Activated T-helper 1 cell treated with anti-CD3 and anti-CD28 coated beads, Interleukin-2, amount 50 U/mL, for 16 hours (primary cell): ENCODE measurements at places on chromosomes 7 and 10.

DNA sequence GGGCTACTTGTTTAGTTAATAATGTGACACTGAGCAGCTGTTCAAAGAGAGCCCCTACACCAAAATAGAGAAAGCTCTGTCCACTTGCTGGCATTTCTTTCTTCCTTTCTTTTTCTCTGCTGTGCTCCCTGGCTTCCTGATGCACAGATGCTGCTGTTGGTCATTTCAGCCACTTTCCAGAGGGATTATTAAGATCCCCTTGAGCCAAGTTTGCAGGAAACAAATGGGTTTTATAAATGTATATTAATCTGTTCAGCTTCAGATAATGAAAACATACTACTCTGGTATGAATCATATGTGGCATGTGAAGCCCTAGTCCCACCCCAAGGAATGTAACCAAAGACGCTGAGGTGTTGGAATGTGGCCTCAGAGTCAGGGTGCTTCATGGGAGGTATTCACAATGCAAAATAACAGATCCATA, 638.2 kb upstream of the FZD8 start:
- DNase-seq = no peak

GRCh38 chr10:128274938-128275337, 148.7 kb upstream of the MKI67 start:
- DNase-seq = no peak

DNA sequence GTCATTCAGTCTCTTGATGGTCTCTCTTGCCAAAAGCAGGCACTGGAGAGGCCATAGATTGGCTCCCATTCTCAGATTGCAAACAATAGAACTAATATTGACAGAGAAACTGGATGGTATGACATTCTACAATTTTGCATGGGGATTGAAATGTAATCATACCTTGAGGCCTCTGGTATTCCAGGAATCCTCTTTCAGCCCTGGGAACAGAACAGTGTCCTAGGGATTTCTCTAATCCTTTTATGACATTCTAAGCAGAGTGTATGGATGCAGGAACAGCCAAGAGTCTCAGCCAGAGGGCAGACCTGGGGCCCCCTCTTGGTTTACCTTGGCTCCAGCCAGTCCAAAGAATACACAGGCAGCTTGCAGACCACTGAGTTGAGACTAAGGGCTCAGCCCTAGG, 206.4 kb downstream of the KCNMA1 start:
- DNase-seq = no peak

- no peak for DNase-seq
These were observed 2.1 kb downstream of the SHH start for GRCh38 chr7:155809947-155810769.

- DNase-seq = no peak
These were observed 51.1 kb downstream of the SHH start for GRCh38 chr7:155761162-155761561.

DNA sequence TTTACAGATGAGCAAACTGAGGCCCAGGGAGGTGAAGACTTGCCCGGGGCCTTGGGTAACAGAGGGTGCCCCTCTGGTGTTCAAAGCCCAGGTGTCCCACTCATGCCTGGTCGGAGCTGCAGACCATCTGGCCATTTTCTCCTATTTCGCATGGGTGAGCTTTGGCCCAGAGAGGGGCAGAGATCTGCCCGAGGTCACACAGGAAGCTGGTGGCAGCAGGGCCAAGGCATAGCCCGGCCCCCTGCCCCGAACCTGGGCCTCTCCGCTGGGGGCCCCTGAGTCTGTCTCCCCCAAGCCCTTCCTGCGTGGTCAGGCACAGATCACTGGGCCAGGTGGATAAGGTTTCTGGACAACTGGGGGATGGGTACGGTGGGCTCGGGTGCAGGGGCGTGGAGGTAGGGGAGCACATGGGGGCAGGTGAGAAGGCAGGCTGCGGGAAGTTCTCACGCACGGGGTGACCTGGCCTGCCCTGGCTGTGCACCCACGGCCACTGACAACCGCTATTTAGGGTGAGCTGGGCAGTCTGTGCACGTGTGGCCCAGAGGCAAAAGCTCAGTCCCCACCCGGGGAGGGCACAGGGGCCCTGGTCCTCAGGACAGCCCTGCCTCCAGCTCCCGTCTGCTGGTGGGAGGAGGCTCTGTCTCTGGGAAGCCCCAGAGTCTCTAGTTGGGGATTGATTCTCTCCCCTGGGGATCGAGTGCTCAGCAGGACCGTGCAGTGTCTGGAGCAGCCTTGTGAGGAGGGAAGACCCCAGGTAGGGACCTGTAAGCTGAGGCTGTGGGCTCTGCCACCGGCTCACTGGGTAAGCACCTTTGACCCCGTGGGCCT, 68.6 kb downstream of the UNCX start:
- no peak for DNase-seq

- DNase-seq = no peak
These were observed 564.4 kb downstream of the DNAJB6 start for GRCh38 chr7:157901166-157901565.

GRCh38 chr7:133364959-133365690, 112.2 kb downstream of the EXOC4 start:
- no peak for DNase-seq

DNA sequence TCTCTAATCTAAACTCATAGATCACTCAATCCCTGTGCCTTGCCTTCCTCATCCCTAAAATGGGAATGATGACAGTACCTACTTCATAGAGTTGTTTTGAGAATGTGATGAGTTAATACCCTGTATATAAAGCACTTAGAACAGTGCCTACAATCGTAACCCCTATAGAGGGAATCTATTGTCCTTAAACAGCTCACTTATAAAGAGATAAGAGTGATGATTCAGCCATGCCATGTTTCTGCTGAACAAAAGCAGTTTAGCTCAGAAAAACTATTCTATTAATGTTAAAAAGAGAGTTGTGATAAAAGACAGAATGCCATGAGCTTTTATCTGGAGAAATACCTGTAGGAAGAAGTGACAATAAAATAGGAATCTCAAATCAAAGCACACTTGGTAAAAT, 63.6 kb downstream of the CUBN start:
- no peak for DNase-seq

DNA sequence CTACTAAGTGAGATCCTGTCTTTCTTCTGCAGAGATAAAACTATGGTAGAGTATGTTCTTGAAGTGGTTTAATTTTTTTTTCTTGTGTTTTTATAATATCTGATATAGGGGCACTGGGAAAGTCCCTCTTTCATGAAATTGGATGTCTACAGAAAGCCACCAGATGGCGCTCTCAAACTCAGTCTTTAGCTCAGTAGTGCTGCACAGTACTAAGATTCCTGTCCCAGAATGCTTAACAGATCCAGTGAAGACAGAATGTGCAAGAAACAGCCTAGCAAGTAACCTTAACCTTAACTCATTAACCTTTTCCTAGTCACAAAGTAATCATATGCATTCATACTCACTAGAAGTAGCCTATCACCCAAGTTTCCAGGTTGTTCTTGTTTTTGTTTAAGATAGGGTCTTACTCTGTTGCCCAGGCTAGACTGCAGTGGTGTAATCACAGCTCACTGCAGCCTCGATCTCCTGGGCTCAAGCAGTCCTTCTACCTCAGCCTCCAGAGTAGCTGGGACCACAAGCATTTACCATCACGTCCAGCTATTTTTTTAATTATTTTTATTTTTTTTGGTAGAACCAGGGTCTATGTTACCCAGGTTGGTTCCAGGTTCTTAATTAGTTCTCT, 56.7 kb downstream of the IDE start:
- DNase-seq = peak; percentile 37

DNA sequence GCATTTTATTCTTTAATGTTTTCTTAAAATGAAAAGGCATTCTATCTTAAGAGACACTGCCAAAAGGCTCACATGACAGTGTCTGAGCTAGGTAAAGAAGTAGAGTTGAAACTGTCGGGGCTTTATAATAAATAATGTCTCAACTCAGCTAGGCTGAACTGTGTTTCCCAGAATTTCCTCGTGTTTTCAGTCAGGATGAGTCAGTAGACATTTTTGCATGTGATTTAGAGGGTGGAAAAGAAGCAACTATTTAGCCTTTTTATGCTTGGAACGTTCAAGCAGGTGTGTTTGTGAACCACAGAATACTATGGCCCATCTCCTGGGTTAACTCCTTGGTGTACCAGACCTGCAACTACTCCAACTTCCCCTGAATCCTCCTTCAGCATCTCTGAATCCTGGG, 23.4 kb upstream of the LIPA start:
- DNase-seq = no peak

DNA sequence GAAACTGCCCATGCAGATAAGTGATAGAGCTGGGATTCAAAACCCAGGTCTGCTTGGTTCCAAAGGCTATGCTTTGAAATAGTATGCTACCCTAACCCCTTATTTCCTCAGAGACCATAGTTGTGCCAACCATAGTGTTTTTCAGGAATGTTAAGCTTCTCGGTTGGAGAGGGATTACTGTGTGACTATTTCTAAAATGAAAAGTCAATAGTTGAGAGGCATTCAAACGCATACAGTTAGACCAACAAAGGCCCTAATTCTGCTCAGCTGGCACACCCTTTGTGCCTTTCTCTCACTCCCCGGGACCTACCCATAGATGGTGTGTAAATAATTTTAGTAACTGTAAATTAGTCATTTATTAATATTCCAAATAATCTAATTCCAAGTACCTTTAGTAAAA, 64.6 kb upstream of the RNF148 start:
- DNase-seq = no peak

DNA sequence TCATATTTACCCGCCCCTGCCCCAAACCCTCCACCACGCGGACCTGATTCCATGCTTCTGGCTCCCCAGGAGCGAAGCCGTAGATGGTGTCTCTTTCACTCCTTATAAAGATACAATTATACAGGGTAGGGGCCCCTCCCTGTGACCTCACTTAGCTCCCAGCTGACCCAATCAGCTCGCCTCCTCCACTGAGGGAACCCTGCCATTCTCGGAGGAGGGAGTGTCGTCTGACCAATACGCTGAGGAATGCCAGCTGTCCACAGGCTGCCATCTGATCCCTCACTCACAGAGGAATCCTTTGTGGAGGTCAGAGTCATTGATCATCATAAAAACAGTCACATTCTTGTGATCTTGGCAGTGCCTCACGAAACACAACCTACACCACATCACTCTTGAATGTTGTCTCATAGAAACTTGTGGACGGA, 67.5 kb upstream of the INSIG1 start:
- no peak for DNase-seq

- DNase-seq = no peak
These were observed 69.6 kb downstream of the NRG3 start for GRCh38 chr10:81944609-81945008.

DNA sequence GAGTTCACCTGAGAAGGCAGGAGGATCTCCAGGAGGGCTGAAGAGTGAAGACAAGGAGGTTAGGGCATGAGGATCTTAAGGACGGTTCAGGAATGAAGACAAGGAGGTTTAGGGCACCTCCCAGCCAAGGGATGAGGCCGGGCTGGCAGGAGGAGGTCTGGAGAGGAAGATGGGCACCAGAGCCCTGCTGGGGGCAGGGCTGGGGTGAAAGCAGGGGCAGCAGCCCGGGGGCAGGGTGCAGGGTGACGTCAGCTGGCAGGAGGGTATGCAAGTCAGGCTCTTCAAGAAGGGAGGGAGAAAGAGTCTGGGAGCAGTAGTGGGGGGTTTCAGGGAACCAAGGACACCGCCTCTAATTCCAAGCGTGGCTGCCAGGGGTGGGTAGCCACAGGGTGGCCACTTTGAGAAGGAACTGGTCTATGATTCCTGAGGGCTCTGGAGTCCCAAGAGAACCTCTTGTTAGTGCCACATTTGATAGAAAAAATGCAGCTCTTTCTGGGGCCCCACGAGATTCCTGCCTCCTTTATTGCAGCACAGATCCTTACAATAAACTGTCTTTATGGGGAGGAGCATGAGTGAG, 101.6 kb downstream of the C10orf90 start:
- DNase-seq = no peak

GRCh38 chr7:40419806-40420205, 285.0 kb downstream of the SUGCT start:
- no peak for DNase-seq

- DNase-seq = no peak
These were observed 76.0 kb upstream of the TMEM26 start for GRCh38 chr10:61529208-61529607.

DNA sequence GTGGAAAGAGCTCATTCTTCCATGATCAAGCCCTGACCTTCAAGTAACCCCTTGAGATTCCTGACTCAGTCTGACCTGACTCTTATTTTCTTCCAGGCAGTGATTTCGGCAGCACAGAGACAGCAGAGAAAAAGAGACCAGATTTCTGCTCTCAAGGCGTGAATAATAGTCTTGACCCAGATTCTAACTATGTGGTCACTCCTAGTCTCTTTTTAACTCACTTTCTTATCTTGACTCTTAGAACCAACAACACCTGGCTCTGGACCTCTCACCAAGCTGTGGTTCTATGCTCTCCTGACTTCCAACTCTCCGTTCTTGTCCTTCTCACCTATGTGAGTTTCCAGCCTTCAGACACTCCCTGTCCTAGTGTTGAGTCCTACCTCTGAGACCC, 36.9 kb upstream of the KDM7A start:
- no peak for DNase-seq

DNA sequence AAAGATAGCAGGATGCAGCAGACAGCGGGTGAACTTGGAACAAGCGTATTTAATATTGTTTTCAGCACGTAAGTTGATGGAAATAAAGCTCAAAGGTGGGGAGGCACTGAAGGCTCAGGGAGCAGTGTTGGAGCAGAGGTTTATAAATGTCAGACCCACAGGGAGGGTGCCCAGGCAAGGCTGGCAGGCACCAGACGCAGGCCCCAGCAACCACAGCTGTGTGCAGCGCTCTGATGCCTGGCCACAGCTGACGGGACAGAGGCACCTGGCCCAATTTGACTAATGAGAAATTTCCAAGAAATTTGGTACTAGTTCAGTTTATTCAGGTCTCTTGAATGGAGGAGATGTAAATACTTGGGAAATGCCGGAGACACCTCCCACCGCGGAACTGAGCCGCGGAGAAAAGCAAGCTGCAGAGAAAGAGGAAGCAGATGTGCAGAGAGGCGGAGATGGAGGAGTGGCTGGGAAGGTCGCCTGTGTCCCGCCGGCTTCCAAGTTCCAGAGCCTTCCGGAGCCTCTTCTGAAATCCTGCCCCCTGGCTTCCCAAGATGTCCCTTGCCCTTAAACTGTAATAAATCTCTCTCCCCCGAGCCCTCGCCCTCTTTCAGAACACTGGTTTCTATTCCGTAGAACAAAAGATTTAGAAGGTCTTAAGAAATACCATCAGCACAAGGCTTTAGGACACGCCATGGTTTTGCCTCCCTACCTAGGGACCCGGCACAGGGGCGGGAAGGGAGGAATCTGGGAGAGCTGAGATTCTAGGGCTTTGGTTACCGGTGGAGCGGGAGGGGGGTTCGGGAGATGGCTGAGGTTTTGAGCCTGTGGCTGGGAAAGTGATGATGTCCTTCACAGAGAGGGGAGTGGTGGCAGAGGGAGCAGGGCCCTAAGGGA, 38.4 kb upstream of the PLXNA4 start:
- no peak for DNase-seq

GRCh38 chr7:137390076-137390475, 46.5 kb upstream of the PTN start:
- DNase-seq = no peak

DNA sequence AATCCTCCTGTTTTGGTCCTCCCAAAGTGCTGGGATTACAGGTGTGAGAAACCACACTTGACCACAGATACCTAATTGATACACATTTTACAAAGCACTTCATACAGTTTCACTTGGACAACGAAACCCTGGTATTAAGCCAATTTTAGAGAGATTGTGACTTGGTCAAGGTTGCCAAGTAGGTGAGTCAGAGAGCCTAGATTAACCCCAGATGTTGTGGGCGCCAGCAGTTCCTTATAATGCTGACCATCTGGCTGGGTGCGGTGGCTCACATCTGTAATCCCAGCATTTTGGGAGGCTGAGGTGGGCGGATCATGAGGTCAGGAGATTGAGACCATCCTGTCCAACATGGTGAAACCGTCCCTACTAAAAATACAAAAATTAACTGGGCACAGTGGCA, 4.9 kb upstream of the PHKG1 start:
- DNase-seq = no peak

- DNase-seq = no peak
These were observed 336.0 kb upstream of the IGFBP3 start for GRCh38 chr7:46256870-46257661.
